ENCODE measurements at places on chromosomes 5 and 9. TPM values are rescaled to one million over a fixed set of nuclear protein-coding genes. Genes with fewer than 3 reads are reported as not detected.

- no peak for DNase-seq
Measured at GRCh38 chr5:148416416-148416815, 32.7 kb downstream of the FBXO38 start.

DNA sequence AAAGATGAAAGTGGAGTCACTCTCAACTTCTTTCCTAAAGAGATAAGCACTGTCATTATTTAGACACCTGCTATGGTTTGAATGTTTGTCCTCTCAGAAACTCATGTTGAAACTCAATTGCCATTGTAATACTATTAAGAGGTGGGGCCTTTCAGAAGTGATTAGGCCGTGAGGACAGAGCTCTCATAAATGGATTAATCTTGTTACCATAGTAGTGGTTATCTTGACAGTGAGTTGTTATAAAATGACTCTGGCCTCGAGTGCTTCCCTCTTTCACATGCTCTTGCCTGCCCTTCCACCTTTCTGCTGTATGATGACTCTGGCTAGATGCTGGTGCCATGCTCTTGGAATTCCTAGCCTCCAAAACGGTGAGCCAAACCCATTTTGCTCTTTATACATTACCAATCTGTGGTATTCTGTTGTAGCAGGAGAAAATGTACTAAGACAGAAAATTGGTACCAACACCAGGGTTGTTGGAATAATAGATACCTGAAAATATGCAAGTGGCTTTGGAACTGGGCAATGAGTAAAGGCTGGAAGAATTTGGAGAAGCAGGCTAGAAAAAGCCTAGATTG is 38.0 kb downstream of the GDA start:
- DNase-seq = no peak

DNA sequence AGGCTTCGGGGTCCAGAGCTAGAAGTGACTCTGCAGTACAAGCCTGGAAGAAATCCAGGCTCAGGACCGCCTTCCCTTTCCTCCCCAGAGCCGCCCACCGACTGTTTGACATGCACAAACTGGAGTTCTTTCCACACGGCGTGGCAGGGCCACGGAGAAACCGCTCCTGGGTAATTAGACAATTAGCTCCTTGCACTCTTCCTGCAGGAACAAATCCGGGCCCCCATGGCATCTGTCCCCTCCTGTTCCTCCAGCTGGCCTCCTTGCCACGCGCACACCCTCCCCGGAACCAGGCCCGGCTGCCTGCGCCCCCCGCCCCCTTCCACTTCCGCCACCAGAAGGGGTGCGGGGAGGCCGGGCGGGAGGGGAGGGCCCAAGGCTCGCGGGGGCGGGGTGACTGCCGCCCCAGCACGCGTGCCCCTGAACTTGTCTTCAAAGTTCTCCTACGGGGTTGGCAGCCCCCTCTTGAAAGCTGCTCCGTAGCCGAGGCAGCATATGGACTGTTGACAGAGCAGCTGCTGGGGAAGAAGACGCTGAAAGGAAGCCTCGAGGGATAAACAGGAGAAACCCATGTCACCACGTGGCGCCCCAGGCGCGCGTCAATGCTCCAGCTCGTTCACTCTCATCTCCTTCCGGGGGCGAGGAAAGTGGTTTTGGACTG is 74.3 kb downstream of the SEC61B start:
- no peak for DNase-seq

The GHR gene
- not detected for total RNA-seq

Data from Caki2 (cell line).